ENCODE measurements at places on chromosomes 6 and 20.

- DNase-seq = no peak
Measured at GRCh38 chr6:160101277-160102205, 20.1 kb upstream of the SLC22A1 start.

DNA sequence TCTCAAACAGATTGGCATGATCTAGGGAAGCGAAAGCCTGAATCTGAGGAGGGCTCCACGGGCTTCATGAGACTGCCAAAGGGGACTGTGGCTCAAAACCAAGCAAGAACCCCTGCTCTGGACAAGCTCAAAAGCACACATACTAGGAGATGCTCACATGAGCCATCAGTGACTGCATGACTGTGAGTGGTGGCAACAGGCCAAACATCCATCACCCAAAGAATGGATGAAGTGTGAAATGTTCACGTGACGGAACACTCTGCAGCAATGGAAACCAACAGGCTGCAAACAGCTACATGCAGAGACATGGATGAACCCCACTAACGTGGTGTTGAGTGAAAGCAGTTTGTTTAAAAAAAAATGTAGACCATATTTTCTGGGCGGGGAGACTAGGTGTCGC is 136.3 kb downstream of the PREX1 start:
- DNase-seq = no peak

DNA sequence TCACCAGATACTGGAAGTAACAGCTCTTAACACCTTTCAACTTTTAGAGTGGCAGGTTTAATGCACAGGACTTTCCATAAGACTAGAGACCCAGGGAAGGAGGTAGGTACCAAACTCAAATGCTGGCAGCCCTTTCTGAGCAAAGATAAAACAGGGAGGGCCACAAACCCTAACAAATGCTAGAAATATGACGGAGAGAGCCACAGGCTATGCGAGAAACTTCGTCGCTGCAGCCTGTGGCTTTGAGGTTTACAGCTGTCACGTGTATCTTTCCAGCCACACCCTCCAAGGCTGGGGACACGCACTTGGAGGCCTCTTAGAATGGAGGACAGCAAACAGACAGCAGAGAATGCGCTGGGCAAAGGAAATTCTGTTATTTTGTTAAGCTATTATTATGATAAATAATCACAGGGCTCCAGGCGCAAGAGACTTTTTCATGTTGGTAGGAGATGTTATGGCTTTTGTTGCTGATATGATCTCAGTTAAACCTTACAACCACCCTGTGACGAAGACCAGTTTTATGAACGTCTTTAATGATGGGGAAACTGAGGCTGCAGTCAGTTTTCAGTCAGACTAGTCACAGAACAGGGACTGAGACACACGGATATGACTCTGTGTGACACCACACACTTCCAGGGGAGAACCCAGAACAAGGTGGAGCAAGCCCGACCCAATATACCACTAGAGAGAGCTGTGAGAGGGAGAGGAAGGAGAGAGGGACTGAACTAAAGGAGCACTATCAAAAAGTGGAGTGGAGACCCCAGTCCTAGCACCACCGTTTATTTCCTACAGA is 2.0 kb downstream of the TRAM2 start:
- peak; percentile 61 for DNase-seq

- DNase-seq = peak; percentile 95
Measured at GRCh38 chr20:10115021-10115420, 80.2 kb downstream of the ANKEF1 start.

- DNase-seq = no peak
Measured at GRCh38 chr6:149884617-149885016, 13.3 kb downstream of the RAET1E start.

DNA sequence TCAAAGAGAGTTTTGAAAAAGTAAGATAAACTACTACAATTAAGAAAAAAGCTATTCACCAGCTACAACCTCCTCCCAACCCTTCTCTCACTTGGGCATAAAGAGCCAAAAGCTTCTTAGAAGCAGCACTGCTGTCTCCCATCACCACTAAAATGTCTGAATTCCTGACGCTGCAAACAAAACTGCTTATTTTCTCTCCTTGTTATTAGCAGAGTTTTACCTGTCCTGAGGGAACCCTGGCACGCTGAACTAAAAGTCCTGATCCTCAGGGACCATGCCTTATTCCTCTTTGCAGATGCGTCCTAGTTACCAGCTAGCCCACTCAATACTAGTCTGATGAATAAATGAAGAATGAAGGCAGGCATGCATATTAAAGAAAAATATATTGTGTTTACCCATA is 1.1 kb downstream of the HACE1 start:
- DNase-seq = no peak

- DNase-seq = no peak
Measured at GRCh38 chr6:45423824-45424450, 46.2 kb upstream of the SUPT3H start.

- no peak for DNase-seq
Measured at GRCh38 chr20:21944227-21944626, 238.8 kb downstream of the PAX1 start.

DNA sequence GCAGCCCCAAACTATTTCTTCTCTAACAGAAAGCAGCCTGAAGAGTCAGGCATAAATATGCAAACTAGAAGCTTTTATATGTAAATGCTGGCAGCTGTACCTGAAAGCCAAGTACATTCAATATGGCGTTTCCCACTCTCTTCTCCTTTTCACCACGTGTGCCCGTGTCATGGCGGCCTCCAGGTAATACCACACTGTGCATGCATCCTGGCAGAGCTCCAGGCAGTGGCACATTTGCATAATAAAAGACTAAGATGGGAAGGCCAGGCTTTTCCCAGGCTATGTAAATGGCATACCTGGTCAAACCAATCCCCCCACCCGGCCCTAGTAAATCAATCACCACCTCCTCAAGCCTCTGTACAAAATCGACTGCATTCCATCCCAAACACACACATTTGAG is 120.6 kb downstream of the MMUT start:
- no peak for DNase-seq

DNA sequence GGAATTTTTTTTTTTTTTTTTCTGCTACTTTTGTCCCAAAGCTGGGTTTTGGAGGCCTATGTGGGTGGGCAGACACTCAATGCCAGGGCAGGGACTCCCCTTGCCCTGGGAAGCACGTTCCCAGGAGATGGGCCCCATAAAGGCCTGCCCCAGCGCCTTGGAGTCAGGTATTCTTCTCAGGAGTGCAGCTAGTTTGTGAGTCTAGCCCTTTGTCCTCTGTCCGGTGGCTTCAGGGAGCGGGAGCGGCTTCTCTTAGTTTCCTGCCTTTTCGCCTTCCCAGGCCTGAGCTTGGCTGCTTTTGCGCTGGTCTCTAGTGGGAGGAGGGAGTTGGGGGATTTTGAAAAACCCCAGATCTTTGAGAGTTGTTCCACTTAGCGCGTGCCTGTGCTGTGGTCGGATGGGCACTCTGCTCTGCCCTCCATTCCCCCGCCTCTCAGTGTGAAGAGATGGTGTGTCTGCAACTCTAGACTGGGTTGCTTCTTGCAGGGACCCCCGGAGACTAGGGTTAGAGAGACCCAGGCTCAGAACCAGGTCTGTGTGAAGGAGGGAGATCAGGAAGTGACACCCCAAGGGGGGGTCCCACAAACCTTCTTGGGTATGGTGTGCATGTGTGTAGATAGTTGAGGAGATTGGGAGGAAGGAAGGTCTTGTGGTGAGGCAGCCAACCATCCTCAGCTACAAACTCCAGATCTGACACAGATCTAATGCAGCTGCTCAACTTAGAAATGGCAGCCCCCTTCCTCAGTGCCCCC is 1.3 kb downstream of the PLCG1 start:
- DNase-seq = no peak

DNA sequence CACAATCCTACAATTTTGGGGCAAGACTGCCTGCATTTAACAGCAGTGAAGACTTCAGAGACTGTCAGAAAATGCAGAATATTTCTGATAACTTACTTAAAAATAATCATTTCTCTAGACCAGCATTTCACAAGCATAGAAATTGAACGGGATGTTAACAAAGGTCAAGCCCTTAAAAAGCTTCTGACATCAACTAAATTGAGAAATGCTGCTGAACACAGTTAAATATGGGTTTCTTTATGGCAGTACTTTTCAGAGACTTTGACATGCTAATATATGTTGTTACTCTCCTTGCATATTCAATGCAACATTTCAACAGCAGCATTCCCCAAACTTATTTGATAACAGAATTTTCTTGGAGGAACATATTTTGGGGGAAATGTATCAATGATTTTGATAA is 84.5 kb downstream of the KIF13A start:
- DNase-seq = no peak

DNA sequence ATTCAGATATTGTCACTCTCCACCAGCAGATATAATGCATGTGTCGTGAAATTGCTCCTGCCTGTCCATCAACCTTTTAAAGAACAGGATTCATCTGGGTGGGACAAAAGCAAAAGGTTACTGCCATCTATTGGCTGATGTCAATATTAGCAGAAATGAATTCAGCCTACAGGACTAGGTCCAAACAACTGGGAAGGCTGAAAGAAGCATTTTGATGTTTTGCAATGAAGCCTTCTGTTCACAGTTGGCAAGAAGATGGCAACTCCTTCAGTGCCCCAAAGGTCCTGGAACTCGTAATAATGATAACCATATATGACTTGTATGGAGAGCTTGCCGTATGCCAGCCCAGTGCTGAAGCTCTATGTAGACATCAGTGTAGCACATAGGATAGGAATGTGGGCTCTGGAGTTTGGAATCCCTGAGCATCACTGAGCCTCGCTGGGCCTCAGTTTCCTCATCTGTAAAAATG is 7.5 kb downstream of the BCAS1 start:
- peak; percentile 68 for DNase-seq

DNA sequence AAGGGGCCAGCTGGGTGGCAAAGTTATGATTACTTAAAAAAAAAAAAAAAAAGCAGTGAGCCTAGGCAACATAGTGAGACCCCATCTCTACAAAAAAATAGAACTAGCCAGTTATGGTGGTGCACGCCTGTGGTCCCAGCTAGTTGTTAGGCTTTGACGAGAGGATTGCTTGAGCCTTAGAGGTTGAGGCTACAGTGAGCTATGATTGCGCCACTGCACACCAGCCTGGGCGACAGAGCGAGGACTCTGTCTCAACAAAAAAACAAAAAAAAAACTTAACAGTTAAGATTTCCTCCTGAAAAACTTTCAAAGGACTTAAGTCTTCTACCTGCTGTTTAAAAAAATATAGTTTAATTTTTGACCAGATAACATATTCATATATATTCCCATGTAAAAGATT is 2.4 kb downstream of the GTSF1L start:
- no peak for DNase-seq

DNA sequence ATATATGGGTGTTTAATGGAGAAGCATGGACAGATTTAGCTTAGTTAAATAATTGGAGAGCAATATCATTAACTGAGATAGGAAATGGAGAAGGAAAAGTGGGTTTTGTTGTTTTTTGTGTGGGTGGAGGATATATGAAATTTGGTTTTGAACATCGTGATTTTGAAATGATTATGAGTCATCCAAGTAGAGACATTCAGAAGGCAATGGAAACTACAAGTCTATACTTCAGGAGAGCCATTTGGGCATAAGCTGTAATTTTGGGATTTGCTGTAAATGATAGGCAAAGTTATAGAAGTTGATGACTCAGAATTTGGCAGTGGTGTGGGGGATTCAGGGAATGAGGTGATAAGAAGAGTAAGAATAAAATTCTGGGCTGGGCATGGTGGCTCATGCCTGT is 27.4 kb upstream of the FAM135A start:
- DNase-seq = no peak

DNA sequence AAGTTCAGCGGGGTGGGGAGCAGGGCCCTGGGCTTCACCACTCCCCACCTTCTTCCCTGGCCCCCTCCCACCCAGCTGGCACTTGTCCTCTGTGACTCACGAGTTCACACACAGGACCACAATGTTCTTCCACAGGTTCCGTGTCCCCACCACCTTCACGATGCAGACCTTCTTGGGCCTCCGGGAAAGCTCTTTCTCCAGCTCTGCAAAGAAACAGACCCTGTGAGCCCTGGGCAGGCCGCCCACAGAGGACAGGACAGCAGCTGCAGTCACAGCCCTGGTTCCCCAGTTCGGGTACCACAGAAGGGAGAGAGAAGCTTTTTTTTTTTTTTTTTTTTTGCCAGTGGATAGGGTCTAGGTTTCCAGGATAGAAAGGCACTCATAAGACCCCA is 30.9 kb downstream of the PSMG4 start:
- DNase-seq = no peak

- DNase-seq = peak; percentile 58
Measured at GRCh38 chr6:44096612-44097011, 30.6 kb downstream of the MRPL14 start.

GRCh38 chr20:7078804-7079203 is 311.3 kb downstream of the BMP2 start:
- no peak for DNase-seq

GRCh38 chr6:88650029-88650619 is 313.3 kb downstream of the RNGTT start:
- DNase-seq = peak; percentile 83

DNA sequence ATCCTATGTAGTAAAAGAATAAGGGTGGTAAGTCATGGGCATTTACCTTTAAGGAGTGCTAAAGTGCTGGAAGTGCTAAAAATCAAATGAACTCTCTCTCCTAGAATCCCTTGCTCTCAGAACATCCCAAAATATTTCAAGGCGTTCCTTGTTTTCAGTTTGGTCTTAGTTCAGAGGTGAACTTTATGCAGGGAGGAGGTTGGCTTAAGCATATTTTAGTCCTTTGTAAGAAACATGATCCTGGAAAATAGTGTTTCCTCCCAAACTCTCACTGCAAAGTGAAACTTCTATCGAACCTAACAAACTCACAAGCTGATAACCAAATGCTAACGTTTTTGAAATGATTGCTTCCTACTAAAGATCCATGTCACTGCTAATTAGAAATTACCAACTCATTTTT is 231.4 kb downstream of the FOXC1 start:
- DNase-seq = no peak

- no peak for DNase-seq
Measured at GRCh38 chr20:36830791-36831691, 44.9 kb upstream of the TLDC2 start.

DNA sequence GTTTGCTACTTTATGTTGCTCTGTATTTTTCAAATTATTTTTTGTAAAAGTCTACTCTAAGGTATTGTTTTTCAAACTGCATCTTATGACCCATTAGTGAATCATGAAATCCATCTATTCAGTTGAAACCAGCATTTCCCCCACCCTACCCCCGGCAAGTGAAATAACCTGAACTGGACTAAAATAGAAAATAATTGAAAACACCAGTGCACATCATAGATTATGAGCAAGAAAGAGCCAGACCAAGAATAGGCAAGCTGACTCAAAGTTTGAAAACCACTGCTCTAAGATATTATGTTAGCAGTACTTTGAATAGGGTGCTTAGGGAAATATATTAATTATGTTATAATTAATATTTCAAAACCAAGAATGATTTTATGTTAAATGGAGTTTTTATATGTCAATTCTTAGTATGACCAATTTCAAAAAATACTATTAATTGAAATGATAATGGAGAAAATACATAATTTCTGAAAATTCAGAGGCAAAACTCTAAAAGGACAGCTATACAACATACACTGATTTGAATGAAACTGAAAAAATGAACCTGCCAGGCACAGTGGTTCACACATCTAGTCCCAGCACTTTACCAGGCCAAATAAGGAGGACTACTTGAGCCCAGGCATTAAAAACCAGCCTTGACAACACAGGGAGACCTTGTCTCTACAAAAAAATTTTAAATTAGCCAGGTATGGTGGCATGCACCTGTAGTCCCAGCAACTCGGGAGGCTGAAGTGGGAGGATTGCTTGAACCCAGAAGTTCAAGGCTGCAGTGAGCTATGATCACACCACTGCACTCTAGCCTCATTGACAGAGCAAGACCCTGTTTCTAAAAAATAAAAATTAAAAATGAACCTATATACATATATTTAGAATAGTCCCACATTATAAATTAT is 112.0 kb downstream of the CDK19 start:
- DNase-seq = peak; percentile 44

GRCh38 chr20:41061155-41061554 is 32.5 kb downstream of the TOP1 start:
- DNase-seq = no peak
